ENCODE measurements at places on chromosomes 6 and 20.

DNA sequence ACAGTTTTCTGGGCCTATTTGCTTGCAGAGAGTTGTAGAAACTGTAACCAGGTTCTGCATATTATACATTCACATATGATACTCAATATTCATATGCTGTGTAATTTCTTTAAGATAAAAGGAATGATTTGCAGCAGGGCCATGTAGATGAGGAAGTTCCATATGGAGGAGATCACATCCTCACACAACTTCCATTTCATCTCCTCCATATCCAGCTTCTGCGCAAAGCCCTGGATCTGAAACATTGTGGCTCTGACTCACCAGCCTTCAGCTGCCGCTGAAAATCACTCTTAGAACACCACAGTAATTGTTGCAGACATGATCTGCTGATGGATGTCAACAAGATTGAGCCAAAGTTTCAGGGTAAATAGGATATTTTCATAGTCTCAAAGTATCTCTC is 57.7 kb downstream of the PXDC1 start:
- no peak for DNase-seq
- H3K4me3 ChIP-seq: no peak overlapping the region
- H3K4me1 ChIP-seq: no peaks in the 10 kb centered on the region
- no peaks in the 10 kb centered on the region for H3K36me3 ChIP-seq
- H3K27me3 ChIP-seq: no peaks in the 10 kb centered on the region
- H3K27ac ChIP-seq: no peak overlapping the region

GRCh38 chr6:11273406-11274065 is 41.1 kb upstream of the NEDD9 start:
- DNase-seq: no peak
- no peaks in the 10 kb centered on the region for H3K27me3 ChIP-seq
- no peak overlapping the region for H3K4me3 ChIP-seq
- H3K36me3 ChIP-seq: peaks cover 60% of the 10 kb centered on the region
- H3K4me1 ChIP-seq: peaks cover 46% of the 10 kb centered on the region

GRCh38 chr6:92647630-92648029 is 771.7 kb downstream of the EPHA7 start:
- H3K4me3 ChIP-seq: no peak overlapping the region
- no peaks in the 10 kb centered on the region for H3K27me3 ChIP-seq
- H3K4me1 ChIP-seq: no peaks in the 10 kb centered on the region
- DNase-seq: no peak

GRCh38 chr6:90537723-90538258 is 49.1 kb downstream of the MAP3K7 start:
- H3K36me3 ChIP-seq: peaks cover 18% of the 10 kb centered on the region
- peaks cover 21% of the 10 kb centered on the region for H3K4me1 ChIP-seq
- no peak overlapping the region for H3K27ac ChIP-seq
- H3K4me3 ChIP-seq: no peak overlapping the region

DNA sequence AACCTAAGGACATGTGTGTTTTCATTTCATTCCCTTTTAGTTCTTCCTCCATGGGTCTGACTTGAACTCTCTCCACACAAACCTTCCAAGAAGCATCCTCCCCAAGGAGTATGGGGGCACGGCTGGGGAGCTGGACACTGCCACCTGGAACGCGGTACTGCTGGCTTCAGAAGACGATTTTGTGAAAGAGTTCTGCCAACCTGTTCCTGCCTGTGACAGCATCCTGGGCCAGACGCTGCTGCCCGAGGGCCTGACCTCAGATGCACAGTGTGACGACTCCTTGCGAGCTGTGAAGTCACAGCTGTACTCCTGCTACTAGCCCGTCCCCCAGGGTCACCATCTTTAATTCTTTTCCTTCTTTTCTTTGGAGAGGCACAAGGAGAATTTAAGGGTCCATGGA is 13.5 kb downstream of the TTPAL start:
- peaks cover 51% of the 10 kb centered on the region for H3K36me3 ChIP-seq
- no peaks in the 10 kb centered on the region for H3K27me3 ChIP-seq
- H3K27ac ChIP-seq: no peak overlapping the region
- DNase-seq: no peak
- H3K4me1 ChIP-seq: peaks cover 18% of the 10 kb centered on the region

GRCh38 chr6:84967965-84968364 is 203.6 kb upstream of the TBX18 start:
- DNase-seq: no peak
- no peaks in the 10 kb centered on the region for H3K4me1 ChIP-seq
- H3K4me3 ChIP-seq: no peak overlapping the region
- H3K27ac ChIP-seq: no peak overlapping the region

- H3K4me3 ChIP-seq: no peak overlapping the region
- no peak for DNase-seq
- peaks cover 5% of the 10 kb centered on the region for H3K36me3 ChIP-seq
- H3K4me1 ChIP-seq: peaks cover 20% of the 10 kb centered on the region
- no peak overlapping the region for H3K27ac ChIP-seq
These were observed 43.7 kb upstream of the TBC1D7 start for GRCh38 chr6:13372076-13372475.

DNA sequence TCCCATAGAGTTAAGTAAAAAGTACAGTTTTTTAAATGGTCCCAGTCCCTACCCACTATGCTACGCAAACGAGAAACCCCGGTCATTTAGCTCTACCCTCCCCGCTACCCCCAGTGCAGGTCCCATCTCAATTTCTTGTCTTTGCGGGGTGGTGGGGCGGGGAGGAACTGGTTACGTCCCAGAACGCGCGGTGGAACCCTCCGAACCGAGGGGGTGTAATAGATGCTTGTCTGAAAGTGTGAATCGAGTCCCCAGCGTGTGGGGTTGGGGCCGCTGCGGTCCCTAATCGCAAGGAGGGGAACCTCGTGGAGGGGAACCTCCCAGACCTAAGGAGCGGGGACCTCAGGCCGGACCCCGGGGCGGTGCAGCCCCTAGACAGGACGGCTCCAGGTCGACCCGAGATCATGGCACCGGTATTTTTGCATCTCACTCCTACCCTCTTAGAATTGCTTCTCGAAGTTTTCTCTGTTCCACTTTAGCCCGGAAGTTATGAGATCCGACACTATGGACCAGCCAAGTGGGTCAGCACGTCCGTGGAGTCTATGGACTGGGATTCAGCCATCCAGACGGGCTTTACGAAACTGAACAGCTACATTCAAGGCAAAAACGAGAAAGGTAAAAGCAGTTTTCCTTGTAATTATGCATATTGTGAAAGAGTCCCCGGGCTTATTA is 779 bp downstream of the HEBP2 start:
- peak overlapping the region; percentile 84 for H3K4me3 ChIP-seq
- peaks cover 37% of the 10 kb centered on the region for H3K36me3 ChIP-seq
- peaks cover 21% of the 10 kb centered on the region for H3K4me1 ChIP-seq
- peaks cover 8% of the 10 kb centered on the region for H3K27me3 ChIP-seq
- peak; percentile 51 for DNase-seq
- H3K27ac ChIP-seq: peak overlapping the region; percentile 79

DNA sequence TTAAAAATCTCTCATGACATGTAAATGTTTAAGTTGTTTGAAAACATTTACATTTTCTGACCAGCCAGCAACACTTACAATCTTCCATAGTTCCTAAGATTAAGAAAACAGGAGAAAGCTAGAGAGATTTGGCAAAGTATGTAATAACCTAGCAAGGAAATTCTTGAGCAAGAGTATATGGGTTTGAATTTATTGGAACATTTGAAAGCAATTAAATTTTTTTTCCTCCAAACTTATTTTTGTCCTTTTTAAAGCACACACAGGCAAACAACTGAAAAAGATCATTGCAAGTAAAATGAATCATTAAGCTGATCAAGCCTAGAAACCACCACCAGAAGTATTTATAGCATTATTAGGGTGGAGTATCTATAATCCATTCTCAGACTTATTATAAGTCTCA is 20.1 kb upstream of the ZNF217 start:
- DNase-seq: no peak
- H3K4me3 ChIP-seq: no peak overlapping the region
- peaks cover 40% of the 10 kb centered on the region for H3K4me1 ChIP-seq
- no peaks in the 10 kb centered on the region for H3K27me3 ChIP-seq
- H3K36me3 ChIP-seq: peaks cover 6% of the 10 kb centered on the region

- H3K4me3 ChIP-seq: no peak overlapping the region
- H3K27ac ChIP-seq: no peak overlapping the region
- H3K4me1 ChIP-seq: no peaks in the 10 kb centered on the region
These were observed 190.8 kb downstream of the GMDS start for GRCh38 chr6:2054516-2055067.

- no peaks in the 10 kb centered on the region for H3K36me3 ChIP-seq
- H3K27me3 ChIP-seq: no peaks in the 10 kb centered on the region
- no peak overlapping the region for H3K27ac ChIP-seq
These were observed 42.7 kb upstream of the HCRTR2 start for GRCh38 chr6:55131616-55132015.

DNA sequence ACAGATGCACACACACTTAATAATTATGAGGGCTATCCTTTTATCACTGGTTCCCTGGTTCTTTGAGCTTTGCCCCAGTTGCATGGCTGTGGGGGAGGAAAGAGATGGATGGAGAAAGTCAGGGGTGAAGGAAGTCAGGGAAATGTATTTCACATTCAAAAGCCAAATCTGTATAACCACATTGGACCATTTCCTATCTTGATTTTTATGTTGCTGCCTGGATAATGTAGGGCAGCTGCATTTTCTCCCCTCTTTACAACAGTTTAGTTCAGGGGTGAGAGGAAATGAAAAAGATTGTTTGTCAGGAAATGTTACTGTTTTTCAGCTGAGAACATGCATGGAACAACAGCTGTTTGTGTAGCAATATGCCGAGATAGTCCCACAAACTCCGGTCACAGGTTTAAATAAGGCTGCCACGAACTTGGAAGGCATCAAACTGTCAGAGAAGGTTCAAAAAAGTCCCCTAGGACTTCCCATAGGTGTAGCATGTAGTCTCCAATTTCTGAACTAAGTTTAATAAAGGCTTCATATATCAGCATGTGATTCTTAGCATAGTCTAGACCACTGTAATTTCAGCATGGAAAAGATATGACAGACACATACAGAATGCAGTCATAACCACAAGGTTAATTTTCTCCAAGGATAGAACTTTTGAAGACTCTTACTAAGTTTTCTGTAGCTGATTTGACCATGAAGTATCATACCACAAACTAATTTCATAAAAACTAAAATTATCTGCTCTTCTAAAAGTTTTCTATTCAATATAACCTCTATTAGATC is 82.1 kb upstream of the COL21A1 start:
- no peaks in the 10 kb centered on the region for H3K4me1 ChIP-seq
- no peaks in the 10 kb centered on the region for H3K36me3 ChIP-seq
- H3K27me3 ChIP-seq: peaks cover 4% of the 10 kb centered on the region
- H3K4me3 ChIP-seq: no peak overlapping the region
- DNase-seq: no peak

- no peak overlapping the region for H3K4me3 ChIP-seq
- no peaks in the 10 kb centered on the region for H3K36me3 ChIP-seq
These were observed 19.7 kb downstream of the PLCB4 start for GRCh38 chr20:9088556-9088955.

- H3K27ac ChIP-seq: no peak overlapping the region
- peaks cover 4% of the 10 kb centered on the region for H3K36me3 ChIP-seq
- H3K27me3 ChIP-seq: no peaks in the 10 kb centered on the region
- DNase-seq: no peak
These were observed 43.9 kb downstream of the TFEB start for GRCh38 chr6:41691426-41692079.

DNA sequence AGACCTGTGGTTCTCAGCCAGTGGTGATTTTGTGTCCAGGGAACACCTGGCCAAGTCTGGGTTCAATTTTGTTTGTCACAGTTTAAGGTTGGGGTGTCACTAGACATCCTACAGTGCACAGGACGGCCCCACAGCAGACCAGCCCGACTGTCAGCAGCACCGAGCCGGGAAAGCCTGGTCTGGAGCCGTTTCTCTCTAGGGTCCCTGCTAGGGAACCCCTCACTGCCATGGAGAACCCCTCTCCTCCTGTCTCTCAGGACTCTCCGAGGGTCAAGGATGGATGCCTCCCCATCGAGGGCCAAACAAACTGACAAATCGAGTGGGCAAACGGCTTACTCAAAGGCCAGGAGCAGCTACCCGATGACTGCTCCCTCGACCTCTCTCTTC is 15.8 kb upstream of the STX16 start:
- no peak for DNase-seq
- no peaks in the 10 kb centered on the region for H3K36me3 ChIP-seq
- H3K4me1 ChIP-seq: peaks cover 16% of the 10 kb centered on the region
- H3K27ac ChIP-seq: no peak overlapping the region

Data from activated CD8-positive, alpha-beta T cell treated with anti-CD3 and anti-CD28 coated beads, Interleukin-2, amount 10 ng/mL, durations not matched to agents 7 days and 5 days (primary cell).